ENCODE measurements at places on chromosomes 11 and 22. TPM values are rescaled to one million over a fixed set of nuclear protein-coding genes. Genes with fewer than 3 reads are reported as not detected.

GRCh38 chr11:103673773-103674172, 362.7 kb upstream of the DDI1 start:
- no peak for DNase-seq

DNA sequence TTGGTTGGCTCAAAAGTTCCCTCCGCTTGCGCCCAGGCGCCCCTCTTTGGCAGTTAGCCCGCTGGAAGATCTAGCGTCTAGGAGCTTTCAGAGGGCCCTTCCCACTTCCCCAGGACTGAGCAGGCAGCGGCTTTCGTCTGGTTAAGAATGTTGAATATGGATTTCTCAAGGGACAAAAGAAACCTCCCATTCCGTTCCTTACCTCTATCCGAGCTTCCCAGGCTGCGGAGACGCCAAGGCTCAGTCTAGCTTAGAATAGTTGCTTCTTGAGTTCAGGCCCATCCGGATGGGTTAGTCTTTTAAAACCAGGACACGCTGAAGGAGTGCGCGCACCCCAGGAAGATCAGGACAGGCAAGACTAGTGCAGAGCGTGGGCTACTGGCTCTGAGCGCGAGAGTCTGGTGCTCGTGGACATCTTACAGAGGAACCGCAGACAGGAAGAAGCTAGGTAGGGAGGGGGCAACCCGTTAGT, 1.6 kb downstream of the NELL1 start:
- no peak for DNase-seq

- DNase-seq = peak; percentile 76
Observed at GRCh38 chr11:6357222-6357621, 33.1 kb upstream of the SMPD1 start.

The GGT1 gene
- 4.5 TPM for total RNA-seq

The SLC22A9 gene
- total RNA-seq = not detected

DNA sequence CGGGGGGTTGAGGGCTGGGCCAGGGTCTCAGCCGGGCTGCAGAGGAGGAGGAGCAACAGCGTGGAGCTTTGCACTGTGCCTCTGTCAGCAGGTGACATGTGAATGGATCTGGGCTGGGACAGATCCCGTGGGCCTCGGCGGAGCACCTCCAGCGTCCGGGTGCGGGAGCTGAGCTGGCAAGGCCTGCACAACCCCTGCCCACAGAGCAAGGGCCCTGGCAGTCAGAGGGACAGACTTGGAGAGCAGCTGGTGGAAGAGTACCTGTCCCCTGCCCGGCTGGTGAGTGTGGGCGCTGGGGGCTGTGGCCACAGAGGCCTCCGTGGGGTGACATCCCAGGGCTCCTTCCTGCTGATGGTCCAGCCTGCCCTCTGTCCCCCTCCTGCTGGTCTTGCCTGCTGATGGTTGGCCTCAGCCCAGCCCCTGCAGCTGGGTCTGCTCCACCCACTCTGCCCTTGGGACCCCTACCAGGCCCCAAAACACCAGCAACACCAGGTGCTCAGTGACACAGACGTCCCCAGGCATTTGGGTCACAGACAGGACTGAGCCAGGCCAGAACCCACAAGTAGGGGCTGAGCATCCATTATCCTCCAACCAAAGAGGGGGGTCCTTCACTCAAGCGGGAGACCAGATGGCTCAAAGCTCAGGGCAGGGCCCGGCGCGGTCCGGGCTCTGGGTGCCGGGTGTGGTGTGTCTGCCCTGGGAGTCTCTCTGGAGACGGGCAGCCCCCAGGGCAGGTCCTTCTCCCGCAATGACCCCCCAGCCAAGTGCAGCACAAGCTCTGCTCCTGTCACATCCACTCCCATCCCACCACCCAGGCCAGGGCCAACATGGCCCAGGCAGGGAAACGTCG, 3.5 kb downstream of the LRRC56 start:
- DNase-seq = no peak

- no peak for DNase-seq
Observed at GRCh38 chr22:32336121-32336603, 21.5 kb upstream of the RFPL3 start.

DNA sequence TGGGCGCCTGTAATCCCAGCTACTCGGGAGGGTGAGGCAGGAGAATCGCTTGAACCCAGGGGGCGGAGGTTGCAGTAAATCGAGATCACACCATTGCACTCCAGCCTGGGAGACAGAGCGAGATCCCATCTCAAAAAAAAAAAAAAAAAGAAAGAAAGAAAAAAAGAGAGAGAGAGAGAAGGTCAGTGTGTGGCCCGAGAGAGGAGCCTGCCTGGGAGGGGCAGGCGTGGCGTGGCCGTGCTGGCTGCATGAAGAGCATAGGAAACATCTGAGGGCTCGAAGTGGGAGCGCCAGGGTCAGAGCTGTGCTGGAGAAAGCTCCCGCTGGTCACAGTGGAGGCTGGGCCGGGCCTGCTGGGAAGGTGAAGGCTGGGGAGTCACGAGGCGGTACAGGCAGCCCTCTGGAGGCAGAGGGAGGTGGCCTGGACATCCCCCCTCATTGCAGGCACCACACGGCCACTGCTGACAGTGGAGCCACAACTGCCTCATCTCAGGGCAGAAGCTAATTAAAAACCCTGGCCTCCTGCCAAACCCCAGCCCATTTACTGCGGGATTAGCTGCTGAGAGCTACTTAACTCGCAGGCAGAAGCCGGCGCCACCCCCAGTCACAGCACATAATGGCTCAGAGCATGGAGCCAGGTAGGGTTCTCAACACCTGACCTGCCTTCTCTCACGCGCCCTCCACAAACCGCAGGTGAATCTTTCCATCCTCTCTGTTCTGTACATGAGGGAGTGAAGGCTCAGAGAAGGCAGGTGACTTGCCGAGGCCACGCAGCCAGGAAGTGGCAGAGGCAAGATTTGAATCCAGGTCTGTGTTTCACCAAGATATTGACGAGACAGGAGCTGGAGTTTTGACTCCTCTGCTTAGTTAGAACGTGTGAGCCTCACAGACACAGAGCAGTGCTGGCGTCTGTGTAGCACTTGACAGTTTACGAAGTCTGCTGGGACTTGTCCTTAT, 32.6 kb downstream of the NFAM1 start:
- peak; percentile 91 for DNase-seq

GRCh38 chr11:47033439-47033838, 96.9 kb downstream of the CSTPP1 start:
- peak; percentile 88 for DNase-seq

The GAS2 gene
- 1.8 TPM for total RNA-seq

GRCh38 chr22:19912271-19912999, 29.1 kb upstream of the COMT start:
- no peak for DNase-seq

The OR52N4 gene
- total RNA-seq = not detected

DNA sequence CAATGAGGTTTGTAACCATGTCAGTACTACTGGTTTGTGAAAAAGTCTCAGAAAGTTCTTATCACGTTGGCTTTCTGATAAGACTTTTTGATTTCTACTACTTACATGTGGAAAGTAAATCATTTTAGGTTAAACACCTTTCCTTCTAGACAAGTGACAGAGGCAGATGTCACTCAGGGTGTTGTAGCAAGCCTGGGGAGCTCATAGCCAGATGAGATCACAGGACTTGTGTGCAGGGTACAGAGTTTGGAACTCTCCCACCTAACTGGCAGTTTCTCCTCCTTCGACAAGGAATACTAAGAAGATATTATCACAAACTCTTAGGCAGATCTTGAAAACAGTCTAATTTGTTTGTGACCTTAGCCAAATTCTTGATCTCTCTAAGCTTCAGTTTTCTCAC, 49.4 kb upstream of the PICALM start:
- no peak for DNase-seq

DNA sequence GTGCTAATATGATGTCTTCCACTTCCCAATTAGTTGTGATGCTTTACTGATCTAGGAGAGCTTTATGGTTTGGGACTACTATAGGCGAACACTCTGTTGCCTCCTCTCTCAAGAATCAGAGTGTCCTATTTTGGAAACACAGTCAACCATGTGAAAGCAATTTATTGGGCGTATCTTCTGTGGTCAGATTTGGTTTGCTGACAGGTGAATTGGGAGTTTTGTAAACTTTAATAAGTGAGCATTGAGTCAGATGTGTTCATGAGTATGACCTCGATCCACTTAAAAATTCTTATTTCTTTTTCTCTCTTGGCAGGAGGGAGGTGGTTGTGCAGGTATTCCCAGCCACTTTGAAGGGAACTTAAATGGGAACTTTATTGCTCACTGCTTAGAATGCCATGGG, 4.4 kb downstream of the CAT start:
- DNase-seq = no peak

The ASCC2 gene
- total RNA-seq = 54.9 TPM

DNA sequence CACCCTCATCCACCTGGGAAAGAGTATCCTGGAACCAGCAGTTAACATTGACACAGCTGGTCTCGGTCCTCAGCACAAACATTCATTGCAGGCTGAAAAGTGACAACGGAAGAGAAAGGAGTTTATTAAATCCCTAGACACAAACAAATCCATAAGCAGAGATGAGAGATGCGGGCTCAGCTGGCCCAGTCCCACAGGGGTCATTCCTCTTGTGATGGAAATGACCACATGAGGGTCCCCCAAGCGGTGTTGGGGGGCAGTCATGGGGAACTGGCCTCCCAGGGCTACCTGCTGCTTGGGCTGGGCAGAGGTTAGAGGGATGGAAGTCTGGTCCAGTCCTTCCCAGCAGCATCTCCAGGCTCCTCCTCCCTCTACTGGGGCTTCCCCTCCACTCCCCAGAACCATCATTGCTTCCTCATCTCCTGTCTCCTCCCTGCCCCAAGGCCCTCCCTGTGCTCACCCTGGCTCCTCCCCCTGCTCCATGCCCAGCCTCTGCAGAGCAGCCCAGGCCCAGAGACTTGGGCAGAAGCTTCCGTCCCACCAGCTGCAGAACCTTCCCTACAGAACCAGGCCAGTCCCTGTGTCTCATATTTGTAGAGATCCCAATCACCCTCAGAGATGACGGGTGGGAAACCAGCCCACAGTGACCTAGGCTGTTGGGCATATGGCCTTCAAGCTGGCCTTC, 5.4 kb upstream of the IGLL5 start:
- DNase-seq = no peak

GRCh38 chr11:125167292-125167953, 2.9 kb downstream of the PKNOX2 start:
- no peak for DNase-seq

The TEX12 gene
- 0.41 TPM for total RNA-seq

GRCh38 chr11:131897956-131898355, 527.5 kb downstream of the NTM start:
- no peak for DNase-seq

The OR4D6 gene
- total RNA-seq = not detected

DNA sequence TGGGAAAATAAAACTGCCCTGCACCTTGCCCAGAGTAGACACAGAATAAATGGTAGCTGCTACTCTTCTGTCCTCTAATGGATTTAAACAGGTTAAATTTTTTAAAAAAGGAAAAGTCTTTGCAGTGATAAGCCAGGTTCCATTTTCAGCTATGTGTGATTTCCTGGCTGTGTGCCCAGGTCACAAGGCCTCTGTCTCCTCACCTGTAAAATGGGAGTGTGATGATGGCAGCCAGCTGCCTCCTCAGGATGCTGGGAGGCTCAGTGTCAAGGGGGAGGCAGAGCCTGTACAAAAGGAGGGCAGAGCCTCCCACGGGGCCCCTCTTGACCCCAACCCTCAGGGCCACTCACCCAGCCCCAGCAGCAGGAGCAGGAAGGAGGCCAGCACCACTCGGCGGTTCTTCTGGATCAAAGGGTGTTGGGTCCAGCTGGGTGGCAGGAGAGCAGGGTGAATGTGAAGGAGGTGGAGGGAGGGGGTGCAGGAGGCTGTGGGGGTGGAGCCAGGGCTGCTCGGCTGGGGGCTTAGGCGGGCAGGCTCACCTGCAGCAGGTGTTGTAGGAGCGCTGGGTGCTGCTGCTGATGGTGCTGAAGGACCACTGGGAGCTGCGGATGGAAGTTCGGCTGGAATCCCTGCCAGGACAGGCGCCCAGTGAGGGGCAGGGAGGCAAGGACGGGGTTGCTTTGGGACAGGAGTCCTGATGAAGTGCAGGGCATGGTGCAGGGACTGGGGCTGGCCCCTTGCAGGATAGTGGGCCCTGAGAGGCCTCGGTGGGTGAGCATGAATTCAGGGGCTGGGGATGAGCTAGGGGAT, 1.9 kb downstream of the TMEM134 start:
- no peak for DNase-seq

The MIAT gene
- total RNA-seq = 6.8 TPM

Data from A673 (cell line).